Right hindlimb (tissue), 1 donor: ENCODE measurements at places on chromosomes 1 and 21.

GRCh38 chr1:228092342-228093049 is 10.0 kb downstream of the ARF1 start:
- peak; percentile 9 for DNase-seq

DNA sequence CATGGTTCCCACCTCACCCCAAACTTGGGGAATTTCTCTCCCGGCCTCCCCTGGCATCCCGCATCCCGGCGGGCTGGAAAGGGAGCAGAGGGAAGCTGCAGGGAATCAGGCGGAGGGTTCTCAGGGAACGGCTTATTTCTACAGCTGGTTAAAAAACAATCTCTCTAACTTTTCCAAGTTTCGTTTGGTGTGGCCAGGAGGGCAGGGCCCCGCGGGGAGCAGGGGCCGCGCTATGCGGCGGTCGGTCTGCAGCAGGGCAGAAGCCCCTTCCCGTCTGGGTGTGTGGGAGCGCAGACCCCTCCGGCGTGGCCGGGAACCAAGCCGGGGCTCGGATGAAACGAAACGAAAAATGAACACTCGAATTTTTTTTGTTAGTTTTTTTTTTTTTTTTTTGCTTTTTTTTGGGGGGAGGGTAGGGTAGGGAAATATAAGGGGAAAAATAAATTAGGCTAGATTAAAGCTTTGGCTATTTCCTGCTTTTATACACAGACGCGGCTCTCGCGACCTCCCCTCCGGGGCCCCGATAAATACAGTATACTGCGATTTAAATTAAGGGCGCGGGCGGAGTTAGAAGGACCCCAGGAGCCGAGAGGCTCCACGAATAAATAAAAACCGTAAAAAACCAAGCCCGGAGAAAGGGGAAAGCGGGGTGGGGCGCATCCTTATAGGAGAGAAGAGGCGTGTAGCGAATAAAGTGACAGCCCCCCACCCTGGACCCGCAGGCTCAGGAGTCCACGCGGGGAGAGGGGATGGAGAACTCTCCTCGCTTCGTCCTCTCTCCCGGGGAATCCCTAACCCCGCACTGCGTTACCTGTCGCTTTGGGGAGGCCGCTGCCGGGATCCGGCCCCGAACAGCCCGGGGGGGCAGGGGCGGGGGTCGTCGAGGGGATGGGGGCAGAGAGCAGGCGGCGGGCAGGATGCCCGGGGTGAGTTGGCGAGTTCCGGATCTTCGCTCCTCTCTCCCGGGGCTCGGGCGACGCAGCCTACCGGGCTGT is 2.1 kb downstream of the POU3F1 start:
- DNase-seq: peak; percentile 48

DNA sequence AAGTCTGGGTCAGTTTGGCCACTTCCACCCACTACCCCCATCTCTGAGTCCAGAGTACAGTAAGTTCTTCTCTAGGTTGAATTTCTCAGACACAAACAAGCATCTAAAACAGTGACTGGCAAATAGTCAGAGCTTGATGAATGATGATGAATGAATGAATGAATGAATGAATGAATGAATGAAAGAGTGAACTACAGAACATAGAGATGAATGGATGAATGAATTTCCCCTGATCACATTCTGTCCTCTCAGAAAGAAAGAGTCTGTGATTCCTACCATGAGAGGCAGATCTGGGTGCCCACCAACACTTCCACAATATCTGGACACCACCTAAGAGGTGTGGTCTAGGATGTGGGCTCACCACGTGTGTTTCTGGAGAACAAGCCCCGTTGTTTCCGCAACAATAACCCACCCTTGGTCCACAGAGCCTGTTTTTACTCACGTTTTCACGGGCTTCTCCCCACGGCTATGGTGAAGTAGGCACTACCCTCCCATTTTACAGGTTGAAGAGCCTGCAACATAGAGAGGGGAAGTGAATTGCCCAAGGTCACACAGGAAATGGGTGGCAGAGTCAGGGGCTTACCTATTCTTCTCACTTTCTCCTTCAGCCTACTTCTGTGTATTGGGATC is 40.2 kb upstream of the IFFO2 start:
- DNase-seq: no peak

- DNase-seq: no peak
Measured at GRCh38 chr1:164557270-164557669, 1.7 kb upstream of the PBX1 start.

- DNase-seq: no peak
Measured at GRCh38 chr1:155646307-155646706, 36.3 kb downstream of the MSTO1 start.

- DNase-seq: no peak
Measured at GRCh38 chr1:25697435-25698217, 81.0 kb downstream of the MAN1C1 start.

DNA sequence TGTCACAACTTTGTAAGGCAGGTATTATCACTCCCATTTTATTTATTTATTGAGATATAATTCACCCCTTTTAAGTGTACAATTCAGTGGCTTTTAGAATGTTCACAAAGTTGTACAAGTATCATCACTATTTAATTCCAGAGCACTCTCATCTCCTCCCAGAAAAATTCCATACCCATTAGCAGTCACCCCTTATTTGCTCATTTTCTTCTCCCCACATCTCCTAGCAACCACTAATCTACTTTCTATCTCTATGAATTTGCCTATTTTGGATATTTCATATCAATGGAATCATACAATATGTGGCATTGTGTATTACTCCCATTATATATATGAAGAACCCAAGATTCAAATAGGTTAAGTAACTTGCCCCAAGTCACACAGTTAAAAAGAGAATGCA is 7.0 kb downstream of the DSTYK start:
- DNase-seq: no peak

DNA sequence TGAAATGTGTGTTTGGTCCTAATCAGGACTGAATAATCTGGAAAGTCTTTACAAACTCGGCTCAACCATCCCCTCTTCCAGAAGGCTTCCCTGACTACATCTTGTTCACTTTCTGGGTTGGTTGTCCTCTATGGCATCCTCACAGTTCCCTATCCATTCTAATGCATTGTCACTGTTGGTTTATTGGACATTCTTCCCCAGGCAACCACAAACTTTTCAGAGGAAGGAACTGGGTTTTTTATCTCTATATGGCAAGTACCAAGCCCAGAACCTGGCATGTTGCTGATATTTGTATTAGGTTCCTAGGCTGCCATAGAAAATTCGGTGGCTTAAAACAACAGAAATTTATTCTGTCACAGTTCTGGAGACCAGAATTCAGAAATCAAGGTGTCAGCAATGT is 363.5 kb upstream of the ST6GALNAC5 start:
- no peak for DNase-seq

GRCh38 chr1:34398916-34399275 is 222.2 kb downstream of the C1orf94 start:
- DNase-seq: no peak

GRCh38 chr1:183753464-183753891 is 51.4 kb upstream of the RGL1 start:
- DNase-seq: no peak

GRCh38 chr1:19164274-19165015 is 45.6 kb downstream of the UBR4 start:
- no peak for DNase-seq

GRCh38 chr1:78007677-78008341 is 3.1 kb downstream of the DNAJB4 start:
- DNase-seq: no peak

GRCh38 chr21:45640001-45640887 is 3.3 kb upstream of the PCBP3 start:
- DNase-seq: no peak

DNA sequence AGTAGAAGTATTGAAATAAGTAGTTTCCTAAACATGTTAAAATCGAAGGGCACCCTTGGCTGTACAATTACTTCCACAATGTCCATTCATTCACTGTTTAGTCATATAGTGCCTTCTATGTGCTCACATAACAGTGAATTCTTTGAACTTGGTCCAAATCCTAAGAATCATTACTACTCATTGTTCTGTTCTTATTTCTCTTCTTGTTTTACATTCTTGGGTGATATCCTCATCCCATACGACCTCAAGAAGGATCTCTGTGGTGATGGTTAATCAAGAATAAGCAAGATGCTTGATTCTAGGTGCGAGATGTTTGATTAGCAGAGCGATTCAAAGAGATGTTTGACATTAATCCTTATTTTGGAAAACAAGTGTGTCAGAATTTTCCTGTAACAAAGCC is 667.4 kb upstream of the ZP4 start:
- DNase-seq: no peak

DNA sequence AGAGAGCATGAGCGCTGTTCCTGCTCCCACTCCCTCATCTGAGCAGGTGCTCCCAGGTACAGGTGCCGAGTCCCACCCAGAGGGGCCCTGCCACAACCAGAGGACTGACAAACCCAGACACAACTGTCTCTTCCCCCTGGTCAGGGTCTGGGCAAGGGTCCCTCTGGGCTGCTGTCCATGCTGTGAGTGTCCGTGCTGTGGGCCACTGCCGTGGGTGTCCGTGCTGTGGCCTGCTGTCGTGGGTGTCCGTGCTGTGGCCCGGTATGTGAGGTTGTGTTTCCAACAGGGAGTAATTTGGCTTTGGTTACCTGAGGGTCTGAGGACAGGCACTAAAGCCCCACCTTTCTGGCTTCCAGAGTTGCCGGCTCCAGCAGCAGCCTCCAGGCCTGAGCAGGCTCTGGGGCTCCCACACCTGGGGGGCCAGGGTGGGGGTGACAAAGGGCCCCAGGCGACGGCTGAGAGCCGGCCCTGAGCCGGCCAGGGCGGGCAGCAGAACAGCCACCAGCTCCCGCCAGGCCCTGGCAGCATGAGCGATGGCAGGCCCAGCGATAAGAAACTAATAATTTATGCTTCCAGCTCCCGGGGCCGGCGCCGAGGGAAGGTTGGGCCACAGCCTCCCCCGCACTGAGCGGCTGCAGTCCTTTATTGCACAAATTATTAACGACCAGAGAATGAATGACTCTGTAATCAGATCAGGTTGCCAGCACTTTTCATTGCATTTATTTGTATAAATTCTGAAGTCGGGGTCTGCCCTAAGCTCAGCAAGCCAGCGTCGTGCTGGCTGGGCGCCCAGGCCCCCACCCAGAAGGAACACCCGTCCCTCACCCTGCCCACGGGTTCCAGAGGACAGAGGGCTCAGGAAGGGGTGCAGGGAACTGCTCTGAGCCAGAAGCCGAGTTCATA is 7.3 kb upstream of the SAMD11 start:
- peak; percentile 24 for DNase-seq

GRCh38 chr1:81920245-81920740 is 119.6 kb downstream of the ADGRL2 start:
- peak; percentile 39 for DNase-seq

DNA sequence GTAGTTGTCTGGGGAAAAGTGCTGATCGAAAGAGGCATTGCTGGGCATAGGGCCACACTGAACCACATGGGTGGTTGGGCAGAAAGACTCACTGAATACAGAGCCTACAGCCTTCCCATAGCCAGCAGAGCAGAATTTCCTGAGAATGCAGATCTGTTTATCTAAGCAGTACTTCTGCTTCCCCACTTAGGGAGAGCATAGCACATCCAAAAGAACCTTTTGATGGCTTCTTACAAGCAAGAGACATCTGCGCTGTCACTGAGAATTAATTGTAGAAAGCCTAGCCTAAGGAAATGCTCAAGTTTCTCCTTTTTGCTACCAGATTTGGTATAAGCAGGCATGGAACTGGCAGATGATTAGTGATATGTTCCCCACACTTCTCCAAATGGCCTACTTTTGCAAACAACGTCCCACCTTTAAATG is 13.0 kb upstream of the KLHDC8A start:
- DNase-seq: no peak

- no peak for DNase-seq
Measured at GRCh38 chr1:92975551-92976232, 14.4 kb upstream of the DIPK1A start.

DNA sequence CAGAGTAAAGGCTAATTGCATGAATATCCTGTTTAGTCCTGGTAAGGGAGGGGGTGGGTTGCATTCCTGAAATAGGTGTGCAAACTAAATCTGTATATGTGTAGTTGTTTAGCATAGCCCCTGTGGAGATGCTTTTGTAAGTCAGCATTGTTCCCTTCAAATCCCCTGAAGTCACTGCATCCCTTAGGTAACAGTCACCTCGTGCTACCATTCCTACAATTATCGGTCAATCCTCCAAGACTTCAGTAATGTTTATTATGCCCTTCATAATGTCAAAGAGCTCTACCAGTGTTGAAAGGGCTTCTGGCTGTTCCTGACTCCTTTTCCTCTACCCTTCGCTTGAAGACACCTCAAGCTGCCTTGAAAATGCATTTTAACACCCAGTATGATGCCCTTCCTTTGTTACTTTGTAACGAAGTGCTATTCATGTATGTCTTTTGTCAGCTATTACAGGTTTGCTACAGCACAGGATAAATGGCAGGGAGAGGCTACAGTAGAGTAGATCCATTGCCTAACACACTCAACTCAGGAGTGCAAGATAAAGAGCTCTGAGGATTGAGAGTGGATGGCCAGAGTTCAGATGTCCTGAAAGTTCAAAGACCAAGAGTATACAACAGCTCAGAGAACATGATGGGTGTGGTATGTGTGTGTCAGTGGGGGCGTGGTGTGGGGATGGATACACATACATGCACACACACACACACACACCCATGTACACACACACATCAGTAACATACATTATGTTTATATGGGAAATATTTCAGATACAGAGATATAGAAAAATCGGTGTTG is 27.4 kb upstream of the FOXD3 start:
- no peak for DNase-seq

GRCh38 chr1:201443747-201444146 is 22.2 kb upstream of the TNNI1 start:
- DNase-seq: no peak

DNA sequence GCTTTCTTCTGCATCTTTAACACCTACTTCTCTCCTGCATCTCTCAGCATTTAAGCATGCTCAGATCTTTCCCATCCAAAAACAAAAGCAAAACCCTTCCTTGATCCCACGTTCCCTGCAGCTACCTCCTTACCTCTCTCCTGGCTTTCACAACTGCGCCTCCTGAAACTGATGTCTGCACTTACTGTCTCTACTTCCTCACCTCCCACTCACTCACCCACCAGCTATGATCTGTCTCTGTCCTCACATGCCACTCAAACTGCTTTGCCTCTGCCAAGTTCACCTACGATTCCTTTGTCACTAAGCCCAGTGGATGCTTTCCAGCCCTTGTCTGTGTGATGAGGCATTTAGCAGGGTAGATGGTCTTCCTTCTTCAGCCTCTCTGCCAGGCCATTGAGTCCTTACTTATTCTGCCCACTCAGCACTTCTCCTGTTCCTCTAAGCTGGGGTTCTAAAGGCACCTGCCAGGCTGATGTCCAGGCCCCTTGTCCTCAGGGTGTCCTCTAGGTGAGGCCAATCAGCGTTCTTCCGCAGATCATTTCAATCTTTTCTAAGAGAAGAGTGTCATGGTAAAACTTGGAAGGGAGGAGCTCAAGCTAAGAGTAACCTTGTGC is 10.0 kb upstream of the GJB3 start:
- no peak for DNase-seq

GRCh38 chr1:46793126-46793525 is 5.7 kb upstream of the CYP4B1 start:
- DNase-seq: no peak
